ENCODE measurements at places on chromosomes 12 and 14.

- DNase-seq, result no peak
Observed at GRCh38 chr14:68780358-68781160, 12.3 kb downstream of the ZFP36L1 start.

DNA sequence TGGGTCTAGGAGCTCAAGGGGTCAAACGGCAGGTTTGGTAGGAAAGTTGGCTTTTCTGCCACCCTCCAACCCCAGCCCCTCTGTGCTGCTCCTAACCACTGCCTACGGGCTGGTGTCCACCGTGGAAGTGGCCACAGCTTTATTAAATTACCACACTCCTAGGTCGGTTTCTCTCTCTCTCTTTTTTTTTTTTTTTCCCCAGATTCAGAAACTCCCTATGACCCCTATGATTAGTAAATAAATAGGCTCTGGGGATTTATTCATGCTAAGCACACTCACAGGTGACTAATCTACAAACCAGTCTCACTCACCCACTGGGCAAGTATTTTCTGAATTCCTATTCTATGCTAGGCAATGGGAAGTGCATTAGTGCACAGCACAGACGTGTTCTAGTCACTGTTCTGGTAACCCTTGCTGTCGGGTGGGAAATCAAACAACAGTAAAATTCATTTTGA lies 8.7 kb upstream of the DDX47 start:
- DNase-seq, result peak; percentile 97

DNA sequence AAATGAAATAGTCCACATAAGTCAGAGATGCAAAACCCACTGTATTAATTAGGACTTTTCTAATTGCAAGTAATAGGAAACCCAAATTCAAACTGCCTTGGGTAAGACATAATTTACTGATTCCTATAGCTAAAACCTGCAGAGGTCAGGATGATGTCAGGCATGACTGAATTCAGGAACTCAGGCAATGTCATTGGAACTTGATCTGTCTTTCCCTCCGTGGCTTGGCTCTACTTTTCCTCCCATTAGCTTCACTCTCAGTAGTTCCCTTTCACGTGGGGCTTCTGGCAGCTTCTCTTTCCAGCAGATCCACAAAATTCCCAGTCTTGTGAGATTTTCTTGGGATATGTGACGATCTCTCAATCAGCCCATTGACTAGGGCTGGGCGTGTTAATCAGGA lies 2.4 kb upstream of the JDP2 start:
- DNase-seq, result no peak

GRCh38 chr12:94038605-94039004 lies 109.8 kb upstream of the PLXNC1 start:
- DNase-seq, result no peak

GRCh38 chr12:51210690-51211395 lies 7.0 kb downstream of the POU6F1 start:
- DNase-seq, result no peak

DNA sequence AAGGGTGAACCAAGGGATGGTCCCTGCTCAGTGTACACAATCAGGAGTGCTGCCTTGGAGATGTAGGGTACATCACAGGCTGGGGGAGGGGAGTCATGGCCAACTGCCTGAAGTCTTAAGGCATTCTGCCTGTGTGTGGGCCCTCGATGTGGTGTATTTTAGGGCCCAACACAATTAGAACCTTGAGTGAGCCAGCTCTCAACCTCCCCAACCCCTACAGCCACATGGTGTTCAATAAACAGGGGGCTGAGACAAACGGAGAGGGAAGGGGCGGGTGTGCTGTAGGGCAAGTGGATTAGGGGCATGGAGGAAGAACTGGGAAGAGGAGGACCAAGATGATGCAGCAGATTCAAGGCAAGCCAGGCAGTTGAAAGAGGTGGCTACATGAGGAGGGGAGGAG lies 8.6 kb upstream of the CHD4 start:
- DNase-seq, result no peak

GRCh38 chr14:68076451-68076850 lies 256.9 kb downstream of the RAD51B start:
- DNase-seq, result peak; percentile 48

GRCh38 chr12:129788506-129789084 lies 115.2 kb downstream of the TMEM132D start:
- DNase-seq, result no peak

DNA sequence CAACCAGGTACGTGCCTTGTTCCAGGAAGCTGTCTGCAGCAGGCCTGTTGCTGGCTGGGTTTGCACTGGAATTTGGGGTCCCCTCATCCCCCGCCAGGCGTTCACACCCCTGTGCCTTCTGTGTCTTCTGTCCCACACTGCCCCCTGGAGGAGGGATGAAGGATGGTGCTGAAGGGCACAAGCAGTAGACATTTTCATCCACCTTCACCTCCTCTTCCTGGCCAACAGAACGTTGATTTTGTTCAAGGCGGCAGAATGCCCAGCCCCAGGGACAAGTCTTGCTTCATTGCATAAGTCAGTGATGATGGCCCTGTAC lies 122.1 kb downstream of the CALM1 start:
- DNase-seq, result no peak

GRCh38 chr12:40691913-40692764 lies at the start of gene CNTN1:
CNTN1 (plus strand) TSS chr12:40692439.
- DNase-seq, result peak; percentile 74

DNA sequence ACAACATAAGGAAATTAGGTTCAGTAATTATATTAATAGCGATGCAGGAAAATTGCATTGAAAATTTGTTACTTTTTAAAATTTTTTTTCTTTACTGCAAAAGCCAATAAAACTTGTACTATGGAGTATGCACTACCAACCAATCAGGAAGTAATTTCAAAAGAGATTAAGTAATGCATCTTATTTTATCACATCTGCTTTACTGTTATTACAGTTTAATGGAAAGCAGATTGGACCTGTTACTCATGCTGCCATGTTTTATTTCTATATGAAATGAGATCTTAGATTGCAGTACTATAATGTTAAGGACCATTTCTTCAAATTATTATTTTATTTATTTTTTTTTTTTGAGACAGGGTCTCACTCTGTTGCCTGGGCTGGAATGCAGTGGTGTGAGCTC lies 1.7 kb upstream of the STRN3 start:
- DNase-seq, result no peak

All from mammary epithelial cell (primary cell).